ENCODE measurements at places on chromosomes 16 and 17. TPM values are rescaled to one million over a fixed set of nuclear protein-coding genes. Genes with fewer than 3 reads are reported as not detected.

DNA sequence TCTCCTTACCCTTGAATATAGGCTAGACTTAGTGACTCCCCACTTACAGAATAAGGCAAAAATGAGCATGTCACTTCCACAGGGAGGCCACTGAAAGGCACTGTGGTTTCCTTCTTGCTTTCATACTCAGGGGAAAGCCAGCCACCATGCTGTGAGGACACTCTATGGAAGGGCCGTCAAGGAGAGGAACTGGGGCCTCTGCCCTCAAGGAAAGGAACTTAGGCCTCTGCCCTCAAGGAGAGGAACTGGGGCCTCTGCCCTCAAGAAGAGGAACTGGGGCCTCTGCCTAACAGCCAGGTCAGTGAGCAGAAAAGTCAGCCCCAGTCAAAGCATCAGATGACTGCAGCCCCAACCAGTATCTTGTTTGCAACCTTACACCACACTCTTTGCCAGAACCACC, 30.1 kb downstream of the VPS35 start:
- peaks cover 19% of the 10 kb centered on the region for H3K36me3 ChIP-seq
- DNase-seq = no peak
- H3K4me3 ChIP-seq = no peak overlapping the region
- no peak overlapping the region for H3K27ac ChIP-seq
- no peaks in the 10 kb centered on the region for H3K27me3 ChIP-seq

GRCh38 chr17:57677301-57677700, 67.8 kb downstream of the CCDC182 start:
- H3K27me3 ChIP-seq = no peaks in the 10 kb centered on the region
- DNase-seq = no peak
- H3K27ac ChIP-seq = no peak overlapping the region
- H3K4me1 ChIP-seq = peaks cover under 1% of the 10 kb centered on the region

GRCh38 chr17:7223375-7223774, 3.6 kb downstream of the ACADVL start:
- peaks cover 26% of the 10 kb centered on the region for H3K36me3 ChIP-seq
- DNase-seq = no peak
- H3K27ac ChIP-seq = no peak overlapping the region
- H3K4me3 ChIP-seq = no peak overlapping the region
- peaks cover 18% of the 10 kb centered on the region for H3K4me1 ChIP-seq

GRCh38 chr17:40326014-40326831, 17.2 kb downstream of the RARA start:
- H3K27ac ChIP-seq = no peak overlapping the region
- no peak for DNase-seq
- H3K4me3 ChIP-seq = no peak overlapping the region
- H3K36me3 ChIP-seq = no peaks in the 10 kb centered on the region

GRCh38 chr17:67891481-67892119, 66.3 kb downstream of the BPTF start:
- no peak overlapping the region for H3K27ac ChIP-seq
- no peaks in the 10 kb centered on the region for H3K27me3 ChIP-seq

- H3K4me1 ChIP-seq = no peaks in the 10 kb centered on the region
- no peak overlapping the region for H3K4me3 ChIP-seq
- no peaks in the 10 kb centered on the region for H3K36me3 ChIP-seq
- no peak for DNase-seq
- H3K27ac ChIP-seq = no peak overlapping the region
Observed at GRCh38 chr16:77591347-77591746, 131.0 kb upstream of the NUDT7 start.

DNA sequence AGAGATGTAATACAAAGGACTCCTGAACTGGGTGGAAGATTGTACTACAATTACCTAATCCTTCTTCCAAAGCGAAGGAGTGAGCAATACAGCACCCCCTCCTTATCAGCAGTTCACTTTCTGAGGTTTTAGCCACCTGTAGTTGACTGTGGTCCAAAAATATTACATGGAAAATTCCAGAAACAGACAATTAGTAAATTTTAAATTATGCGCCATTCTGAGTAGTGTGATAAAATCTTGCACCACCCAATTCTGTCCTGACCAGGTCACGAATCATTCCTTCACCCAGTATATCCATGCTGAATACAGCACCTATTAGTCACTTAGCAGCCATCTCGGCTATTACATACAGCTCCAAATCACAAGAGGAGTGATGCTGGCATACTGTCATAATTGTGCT, 23.2 kb downstream of the VPS53 start:
- peaks cover 28% of the 10 kb centered on the region for H3K36me3 ChIP-seq
- peak overlapping the region; percentile 72 for H3K27ac ChIP-seq
- H3K4me3 ChIP-seq = no peak overlapping the region
- peaks cover 48% of the 10 kb centered on the region for H3K4me1 ChIP-seq
- H3K27me3 ChIP-seq = no peaks in the 10 kb centered on the region

- no peak for DNase-seq
- H3K36me3 ChIP-seq = no peaks in the 10 kb centered on the region
- H3K4me1 ChIP-seq = no peaks in the 10 kb centered on the region
- no peak overlapping the region for H3K27ac ChIP-seq
- no peaks in the 10 kb centered on the region for H3K27me3 ChIP-seq
Observed at GRCh38 chr17:60704170-60704569, 26.5 kb downstream of the BCAS3 start.

DNA sequence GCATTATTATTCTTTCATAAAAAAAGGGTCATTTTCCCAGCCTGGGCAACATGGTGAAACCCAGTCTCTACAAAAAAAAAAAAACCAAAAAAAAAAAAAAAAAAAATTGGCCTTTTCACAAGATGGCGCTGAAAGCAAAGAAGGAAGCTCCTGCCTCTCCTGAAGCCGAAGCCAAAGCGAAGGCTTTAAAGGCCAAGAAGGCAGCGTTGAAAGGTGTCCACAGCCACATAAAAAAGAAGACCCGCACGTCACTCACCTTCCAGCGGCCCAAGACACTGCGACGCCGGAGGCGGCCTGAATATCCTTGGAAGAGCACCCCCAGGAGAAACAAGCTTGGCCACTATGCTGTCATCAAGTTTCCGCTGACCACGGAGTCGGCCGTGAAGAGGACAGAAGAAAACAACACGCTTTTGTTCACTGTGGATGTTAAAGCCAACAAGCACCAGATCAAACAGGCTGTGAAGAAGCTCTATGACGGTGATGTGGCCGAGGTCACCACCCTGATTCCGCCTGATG, 4.9 kb upstream of the PGAP6 start:
- no peaks in the 10 kb centered on the region for H3K27me3 ChIP-seq
- no peak overlapping the region for H3K27ac ChIP-seq
- DNase-seq = no peak
- H3K4me3 ChIP-seq = no peak overlapping the region

- no peaks in the 10 kb centered on the region for H3K27me3 ChIP-seq
- H3K4me1 ChIP-seq = no peaks in the 10 kb centered on the region
- no peak for DNase-seq
- no peak overlapping the region for H3K27ac ChIP-seq
- H3K36me3 ChIP-seq = peaks cover 46% of the 10 kb centered on the region
Observed at GRCh38 chr17:15250135-15250860, 14.8 kb downstream of the PMP22 start.

GRCh38 chr16:50285406-50286003, 19.2 kb downstream of the ADCY7 start:
- H3K4me3 ChIP-seq = no peak overlapping the region
- DNase-seq = no peak
- H3K4me1 ChIP-seq = no peaks in the 10 kb centered on the region
- no peak overlapping the region for H3K27ac ChIP-seq
- no peaks in the 10 kb centered on the region for H3K27me3 ChIP-seq

GRCh38 chr17:66517336-66518009, 215.1 kb downstream of the PRKCA start:
- H3K4me1 ChIP-seq = peaks cover 18% of the 10 kb centered on the region
- no peak overlapping the region for H3K27ac ChIP-seq
- no peak overlapping the region for H3K4me3 ChIP-seq

DNA sequence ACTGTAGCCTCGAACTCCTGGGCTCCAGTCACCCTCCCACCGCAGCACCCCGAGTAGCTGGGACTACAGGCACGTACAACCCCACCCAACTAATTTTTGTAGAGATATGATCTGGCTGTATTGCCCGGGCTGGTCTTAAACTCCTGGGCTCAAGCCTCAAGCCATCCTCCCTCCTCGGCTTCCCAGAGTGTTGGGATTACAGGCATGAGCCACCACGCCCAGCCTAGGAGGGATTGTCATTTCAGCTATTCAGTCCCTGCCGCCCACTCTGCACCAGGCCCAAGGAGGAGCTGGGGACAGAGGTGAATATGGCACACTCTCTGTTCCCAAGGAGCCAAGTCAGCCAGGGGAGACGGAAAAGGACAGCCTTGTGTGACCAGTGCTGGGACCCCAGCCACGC, 256.2 kb downstream of the PARN start:
- H3K27me3 ChIP-seq = no peaks in the 10 kb centered on the region
- H3K27ac ChIP-seq = no peak overlapping the region
- no peak overlapping the region for H3K4me3 ChIP-seq
- H3K4me1 ChIP-seq = peaks cover 27% of the 10 kb centered on the region
- no peaks in the 10 kb centered on the region for H3K36me3 ChIP-seq

Gene KRT23
- not detected for total RNA-seq

Gene PYY
- not detected for total RNA-seq

Gene ST6GALNAC2
- total RNA-seq = 6.4 TPM

Gene DOC2A
- total RNA-seq = 4.6 TPM
